Pulmonary artery endothelial cell (primary cell): ENCODE measurements at places on chromosomes 11 and 22. TPM values are rescaled to one million over a fixed set of nuclear protein-coding genes. Genes with fewer than 3 reads are reported as not detected.

DNA sequence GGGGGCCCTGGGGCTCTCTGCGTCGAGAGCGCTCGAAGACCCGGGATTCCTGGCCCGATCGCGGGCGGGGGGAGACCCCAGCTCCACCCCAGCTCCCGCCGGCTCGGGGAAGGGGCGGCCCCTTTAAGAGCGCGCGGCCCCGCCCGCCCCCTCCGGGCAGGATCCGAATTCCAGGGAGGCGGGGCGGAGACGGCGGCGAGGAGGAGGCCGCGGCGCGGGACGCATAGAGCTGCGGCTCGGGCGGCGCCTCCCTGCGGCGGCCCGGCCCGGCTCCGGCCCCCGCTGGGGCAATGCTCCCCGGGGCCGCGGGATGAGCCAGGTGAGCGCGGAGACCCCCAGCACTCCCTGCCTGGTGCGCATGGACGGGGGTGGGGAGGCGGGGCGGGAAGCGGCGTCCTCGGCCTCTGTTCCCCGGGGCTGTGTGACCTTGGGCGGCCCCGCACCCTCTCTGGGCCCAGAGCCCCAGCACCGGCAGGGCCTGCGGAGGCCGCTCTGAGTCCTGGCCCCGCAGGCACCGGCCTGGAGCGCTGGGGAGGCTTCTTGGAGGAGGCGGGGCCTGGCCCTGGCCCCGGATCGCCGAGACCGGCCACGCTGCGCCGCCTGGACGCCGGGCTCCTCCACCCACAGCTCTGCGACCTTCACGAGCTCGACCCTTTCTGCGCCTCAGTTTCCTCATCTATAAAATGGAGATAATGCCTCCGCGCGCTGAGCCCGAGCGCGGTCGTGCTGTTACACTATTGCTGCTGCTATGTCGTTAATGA, 565 bp downstream of the GAS2L1 start:
- no peak for DNase-seq

LMNTD2 gene
- total RNA-seq = 0.56 and 0.86 TPM in 2 replicates

CRYAB gene
- 0.33 and 2.7 TPM in 2 replicates for total RNA-seq

- DNase-seq = no peak
These were observed 96.3 kb downstream of the SWAP70 start for GRCh38 chr11:9760193-9760575.

DNA sequence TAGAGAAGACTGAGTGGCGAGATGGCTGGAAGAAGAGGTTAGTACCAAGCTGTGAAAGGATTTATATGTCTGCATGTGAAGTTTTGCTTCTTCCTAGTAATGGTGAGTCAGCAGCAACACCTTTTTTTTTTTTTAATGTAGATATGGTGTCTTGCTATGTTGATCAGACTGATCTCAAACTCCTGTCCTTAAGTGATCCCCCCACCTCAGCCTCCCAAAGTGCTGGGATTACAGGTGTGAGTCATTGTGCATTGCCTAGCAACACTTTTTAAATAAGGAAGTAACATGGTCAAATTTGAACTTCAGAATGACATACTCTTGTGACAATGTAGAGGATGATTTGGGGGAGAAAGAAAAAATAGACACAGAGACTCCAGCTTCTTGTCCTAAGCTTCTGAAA, 6.5 kb upstream of the CSTPP1 start:
- no peak for DNase-seq

DNA sequence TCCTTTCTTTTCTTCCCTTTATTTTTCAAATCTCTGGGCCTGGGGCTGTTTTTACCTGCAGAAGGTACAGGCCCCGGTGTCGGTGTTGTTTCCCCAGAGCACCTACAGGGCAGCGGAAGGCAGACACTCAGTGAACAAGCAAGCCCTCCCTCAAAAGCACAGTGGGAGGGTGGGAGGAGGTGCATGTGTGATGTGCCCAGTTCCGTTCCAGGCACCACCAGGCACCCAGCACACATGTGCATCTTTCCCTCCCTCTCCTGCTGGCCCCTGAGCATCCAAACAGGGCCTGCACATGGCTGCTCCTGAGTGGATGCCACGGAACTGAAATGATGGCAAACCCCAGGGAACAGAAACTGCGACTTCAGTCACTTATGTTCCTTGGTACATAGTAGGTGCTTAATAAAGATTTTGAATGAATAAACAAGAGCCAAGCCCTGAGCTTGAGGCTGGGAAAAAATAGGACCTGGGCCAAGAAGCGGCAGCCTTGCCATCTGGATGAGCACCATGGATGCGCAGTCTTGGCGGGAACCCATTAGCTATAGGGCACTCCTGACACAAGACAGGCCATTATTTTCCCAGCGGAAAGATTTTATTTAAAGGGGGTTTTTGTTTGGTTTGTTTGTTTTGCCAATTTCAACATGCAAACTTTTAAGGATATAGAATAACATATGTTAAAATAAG, 47.8 kb downstream of the ARRB1 start:
- no peak for DNase-seq

GRCh38 chr11:133134314-133135173, 397.8 kb downstream of the OPCML start:
- no peak for DNase-seq

GRCh38 chr11:73018856-73019255, 123.3 kb downstream of the FCHSD2 start:
- DNase-seq = no peak

GRCh38 chr11:96051820-96052219, 127.9 kb upstream of the MTMR2 start:
- no peak for DNase-seq

- no peak for DNase-seq
These were observed 19.7 kb upstream of the RAG2 start for GRCh38 chr11:36617543-36618362.

CNGA4 gene
- not detected in 2 replicates for total RNA-seq

- DNase-seq = no peak
These were observed 80.9 kb upstream of the PICALM start for GRCh38 chr11:86149792-86150191.

DNA sequence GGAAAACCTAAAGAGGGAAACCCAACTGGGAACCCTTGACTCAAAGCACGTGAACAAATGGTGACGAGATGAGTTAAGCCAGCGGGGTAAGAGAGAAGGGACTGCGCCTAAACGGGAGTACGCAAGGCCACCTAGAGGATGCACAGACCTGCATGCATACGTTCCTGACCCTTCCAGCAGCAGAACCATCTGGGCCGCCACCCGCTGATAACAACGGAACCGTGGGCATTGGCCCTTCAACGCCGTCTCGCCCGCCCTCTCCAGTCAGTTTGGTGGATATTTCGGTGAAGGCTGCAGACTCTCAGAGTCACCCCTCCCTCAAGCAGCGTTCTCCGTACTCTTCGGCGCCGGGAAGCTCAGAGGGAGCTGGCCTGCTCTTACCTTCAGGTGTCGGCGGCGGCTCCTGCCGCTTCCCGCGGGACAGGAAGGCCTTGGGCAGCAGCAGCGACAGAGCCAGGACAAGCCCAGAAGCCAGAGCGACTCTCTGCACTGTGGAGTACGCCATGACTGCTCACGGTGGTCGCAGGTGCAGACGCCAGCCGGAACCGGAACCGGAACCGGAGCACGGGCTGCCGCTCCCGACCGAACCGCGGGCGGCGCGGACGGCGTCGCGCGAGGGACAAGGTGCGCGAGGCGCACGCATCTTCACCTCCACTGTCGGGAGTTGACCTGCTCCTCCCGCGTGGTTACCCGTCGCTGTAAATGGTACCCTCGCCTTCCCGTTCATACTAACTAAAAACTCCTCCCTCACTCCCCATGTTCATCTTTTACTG, at the start of gene RIC3:
TSS of gene RIC3 (minus strand) at position 541 of the 773 bp plus-strand sequence. CDS start at position 505, 36 bp downstream.
- DNase-seq = no peak

SCN2B gene
- not detected in 2 replicates for total RNA-seq

ISX gene
- total RNA-seq = not detected in 2 replicates

GRCh38 chr11:123450623-123451022, 20.6 kb downstream of the GRAMD1B start:
- DNase-seq = no peak

DNA sequence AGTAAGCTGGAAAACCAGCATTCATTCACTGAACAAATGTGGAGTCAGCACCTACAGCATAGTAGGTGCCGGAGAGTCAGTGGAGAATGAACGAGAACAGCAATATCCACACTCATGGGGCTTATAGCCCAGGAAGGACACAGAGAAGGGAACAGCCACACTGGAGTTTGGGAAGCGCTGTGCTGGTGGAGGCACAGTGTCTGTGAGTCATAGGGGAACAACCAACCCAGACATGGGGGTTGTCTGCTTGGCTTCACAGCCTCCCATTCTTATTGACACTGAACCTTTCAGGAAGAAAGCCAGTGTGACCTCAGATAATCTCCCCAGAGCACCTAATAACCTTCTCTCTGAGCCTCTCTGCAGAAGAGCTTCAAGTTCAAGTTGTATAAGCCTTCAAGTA, 56.6 kb upstream of the UBASH3B start:
- no peak for DNase-seq

GRCh38 chr11:124150684-124151083, 32.5 kb upstream of the OR10D3 start:
- DNase-seq = no peak

DNA sequence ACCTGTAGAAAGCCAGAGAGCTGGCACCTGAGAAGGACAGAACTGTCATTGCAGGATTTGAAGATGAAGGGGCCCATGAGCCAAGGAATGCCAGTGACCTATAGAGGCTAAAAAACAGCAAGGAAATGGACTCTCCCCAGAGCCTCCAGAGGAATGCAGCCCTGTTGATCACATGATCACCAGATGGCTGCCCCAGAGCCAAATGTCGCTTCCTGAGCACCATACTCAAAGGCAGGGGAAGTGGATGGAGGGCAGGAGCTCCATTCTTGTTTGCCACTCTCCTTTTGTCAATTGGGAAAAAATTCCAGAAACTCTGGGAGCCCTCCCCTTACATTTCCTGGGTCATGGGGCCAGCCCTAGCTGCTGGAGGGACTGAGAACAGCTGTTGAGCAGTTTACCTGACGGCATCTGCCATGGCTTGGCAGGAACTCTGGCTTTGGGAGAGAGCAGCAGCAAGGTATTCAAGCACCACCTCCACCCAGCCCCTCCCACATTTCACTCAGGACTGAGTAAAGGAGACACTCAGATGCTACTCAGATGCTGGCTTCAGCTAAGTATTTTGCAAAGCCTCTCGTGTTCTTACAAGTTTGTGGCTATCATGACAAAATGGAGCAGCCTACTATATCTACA, 46.9 kb downstream of the DKK3 start:
- no peak for DNase-seq

GRCh38 chr22:26624803-26625202, 3.0 kb downstream of the CRYBA4 start:
- DNase-seq = no peak

GRCh38 chr11:110858547-110858921, 146.3 kb upstream of the ARHGAP20 start:
- no peak for DNase-seq

DNA sequence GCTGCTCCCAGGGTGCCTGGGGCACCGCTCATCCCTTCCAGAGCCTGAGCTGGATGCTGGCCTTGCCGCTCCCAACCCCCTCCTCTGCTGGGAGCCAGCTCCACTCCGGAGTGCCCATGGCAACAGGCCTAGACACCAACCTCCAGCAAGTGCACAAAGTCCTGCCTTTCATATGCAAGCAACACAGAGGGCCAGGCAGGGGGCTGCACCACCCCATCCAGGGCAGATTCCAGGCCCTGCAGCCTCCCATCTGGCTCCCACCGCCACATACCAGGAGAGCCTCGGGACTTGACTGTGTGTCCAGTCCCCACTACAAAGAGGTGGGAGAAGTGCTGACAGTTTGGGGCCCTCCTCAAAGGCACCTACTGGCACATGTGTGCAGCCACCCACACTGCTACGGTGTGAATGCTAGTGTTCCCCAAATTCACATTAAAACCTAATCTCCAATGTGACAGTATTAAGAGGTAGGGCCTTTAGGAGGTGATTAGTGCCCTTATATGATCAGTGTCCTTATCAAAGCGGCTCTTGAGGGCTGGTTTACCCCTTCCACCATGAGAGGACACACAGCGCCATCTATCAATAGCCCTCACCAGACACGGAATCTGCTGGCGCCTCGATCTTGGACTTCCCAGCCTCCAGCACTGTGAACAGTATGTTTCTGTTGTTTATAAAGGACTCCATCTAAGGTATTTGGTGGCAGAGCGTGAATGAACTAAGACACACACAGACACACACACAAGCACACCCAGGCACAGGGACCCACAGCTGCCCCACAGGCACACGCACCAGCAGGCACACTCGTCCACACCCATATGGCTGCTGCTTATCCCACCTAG, 16.2 kb downstream of the ARVCF start:
- DNase-seq = no peak

- no peak for DNase-seq
These were observed 96.5 kb upstream of the PDGFD start for GRCh38 chr11:104260456-104260855.

GRCh38 chr11:77677138-77677537, 39.5 kb upstream of the CLNS1A start:
- no peak for DNase-seq

- DNase-seq = no peak
These were observed 424.6 kb downstream of the BUD13 start for GRCh38 chr11:116348226-116348625.

PDE3B gene
- total RNA-seq = 4.3 and 4.7 TPM in 2 replicates

- DNase-seq = no peak
These were observed 317.3 kb upstream of the ANO3 start for GRCh38 chr11:26014456-26015115.
